Stimulated activated CD4-positive, alpha-beta T cell treated with anti-CD3 and anti-CD28 coated beads, Interleukin-2, amount 100 ng/mL, for 4 hours (primary cell): ENCODE measurements at places on chromosomes 6 and 20.

DNA sequence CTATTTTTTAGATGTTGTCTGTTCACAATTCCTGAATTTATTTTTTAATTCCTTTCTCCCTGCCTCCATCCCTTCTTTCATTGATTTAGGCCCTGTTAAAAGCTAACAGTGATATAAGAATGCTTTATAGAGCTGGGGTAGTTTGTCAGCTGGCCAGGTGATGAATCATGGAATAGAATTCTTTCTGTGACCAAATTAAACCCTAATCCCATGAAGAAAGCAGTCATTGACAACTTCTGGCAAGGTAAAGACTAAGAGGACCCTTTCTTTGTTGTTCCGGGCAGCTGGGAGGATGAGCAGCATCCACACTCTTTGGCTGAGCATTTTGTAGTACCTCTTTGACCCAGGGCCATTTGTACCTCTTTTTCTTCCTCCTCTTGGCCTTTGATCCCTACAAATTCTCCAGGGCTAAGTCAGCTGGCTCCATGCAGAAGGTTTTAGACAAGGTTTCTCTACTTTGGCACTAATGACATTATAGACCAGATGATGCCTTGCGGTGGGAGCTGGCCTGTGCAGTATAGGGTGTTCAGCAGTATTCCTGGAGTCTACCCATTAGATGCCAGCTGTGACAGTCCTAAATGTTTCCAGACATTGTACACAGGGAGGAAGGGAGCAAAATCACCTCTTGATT is 102.9 kb downstream of the SLX4IP start:
- DNase-seq = no peak

- DNase-seq = no peak
Measured at GRCh38 chr6:126127659-126128058, 141.3 kb downstream of the TRMT11 start.

- DNase-seq = no peak
Measured at GRCh38 chr6:109496036-109496772, 13.2 kb upstream of the ZBTB24 start.

DNA sequence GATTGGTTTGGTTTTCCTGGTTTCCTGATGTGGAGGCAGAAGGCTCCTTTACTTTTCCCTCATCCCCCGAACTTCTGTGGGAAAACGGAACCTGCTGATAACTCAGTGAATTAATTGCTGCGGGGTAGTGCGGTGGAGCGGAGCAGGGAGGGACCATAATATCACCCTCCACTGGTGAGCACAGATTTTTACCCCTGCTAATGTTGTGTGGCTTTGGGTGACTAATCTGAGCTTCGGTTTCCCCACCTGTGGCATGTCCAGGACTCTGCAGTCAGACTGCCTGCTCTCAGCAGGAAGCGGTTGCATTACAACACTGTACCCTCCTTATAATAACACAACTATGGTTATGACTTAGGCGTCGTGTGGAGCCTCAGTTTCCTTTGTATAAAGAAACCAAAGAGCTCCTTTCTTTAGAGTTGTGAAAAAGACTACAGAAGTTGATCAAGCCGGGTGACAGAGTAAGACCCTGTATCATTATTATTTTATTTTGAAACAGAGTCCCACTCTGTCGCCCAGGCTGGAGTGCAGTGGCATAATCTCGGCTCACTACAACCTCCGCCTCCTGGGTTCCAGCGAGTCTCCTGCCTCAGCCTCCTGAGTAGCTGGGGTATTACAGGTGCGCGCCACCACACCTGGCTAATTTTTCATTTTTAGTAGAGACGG is 2.2 kb upstream of the ID1 start:
- no peak for DNase-seq

GRCh38 chr6:37524025-37524969 is 24.6 kb upstream of the CCDC167 start:
- DNase-seq = no peak

GRCh38 chr6:7425808-7426190 is 36.2 kb downstream of the RIOK1 start:
- no peak for DNase-seq

DNA sequence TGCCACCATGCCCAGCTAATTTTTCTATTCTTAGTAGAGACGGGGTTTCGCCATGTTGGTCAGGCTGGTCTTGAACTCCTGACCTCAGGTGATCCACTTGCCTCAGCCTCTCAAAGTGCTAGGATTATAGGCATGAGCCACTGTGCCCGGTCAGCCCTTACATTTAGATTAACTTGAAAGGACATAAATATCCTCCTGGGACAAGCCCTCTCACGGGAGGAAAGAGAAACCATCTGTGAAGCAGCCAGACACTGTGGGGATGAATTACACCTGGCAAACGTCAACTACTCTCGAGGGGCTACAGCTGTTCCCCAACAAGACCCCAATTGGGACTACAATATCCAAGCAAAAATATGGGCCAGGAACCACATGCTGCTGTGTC is 32.7 kb upstream of the SAMHD1 start:
- no peak for DNase-seq

DNA sequence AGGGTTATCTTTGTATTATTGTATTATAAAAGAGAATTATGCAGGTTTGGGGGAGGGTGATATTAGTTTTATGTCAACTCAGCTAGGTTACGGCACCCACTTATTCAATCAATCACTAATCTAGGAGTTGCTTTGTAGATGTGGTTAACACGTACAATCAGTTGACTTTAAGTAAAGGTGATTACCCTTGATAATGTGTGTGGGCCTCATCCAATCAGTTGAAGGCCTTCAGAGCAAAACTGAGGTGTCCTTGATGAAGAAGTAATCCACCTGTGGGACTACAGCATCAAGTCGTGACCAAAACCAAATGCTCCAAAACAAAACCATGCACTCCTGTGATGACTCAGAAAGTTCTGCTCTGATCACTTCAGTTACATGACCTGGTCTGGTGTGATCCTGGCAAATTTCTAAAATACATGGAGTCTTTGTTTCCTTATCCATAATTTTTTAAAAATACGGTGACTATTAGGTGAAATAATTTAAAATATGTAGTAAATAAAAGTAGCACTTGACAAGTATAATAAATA is 114.1 kb downstream of the IYD start:
- no peak for DNase-seq

- no peak for DNase-seq
Measured at GRCh38 chr20:33693741-33694638, 7.8 kb upstream of the E2F1 start.

GRCh38 chr6:31727717-31728671 is 1.1 kb downstream of the DDAH2 start:
- no peak for DNase-seq

DNA sequence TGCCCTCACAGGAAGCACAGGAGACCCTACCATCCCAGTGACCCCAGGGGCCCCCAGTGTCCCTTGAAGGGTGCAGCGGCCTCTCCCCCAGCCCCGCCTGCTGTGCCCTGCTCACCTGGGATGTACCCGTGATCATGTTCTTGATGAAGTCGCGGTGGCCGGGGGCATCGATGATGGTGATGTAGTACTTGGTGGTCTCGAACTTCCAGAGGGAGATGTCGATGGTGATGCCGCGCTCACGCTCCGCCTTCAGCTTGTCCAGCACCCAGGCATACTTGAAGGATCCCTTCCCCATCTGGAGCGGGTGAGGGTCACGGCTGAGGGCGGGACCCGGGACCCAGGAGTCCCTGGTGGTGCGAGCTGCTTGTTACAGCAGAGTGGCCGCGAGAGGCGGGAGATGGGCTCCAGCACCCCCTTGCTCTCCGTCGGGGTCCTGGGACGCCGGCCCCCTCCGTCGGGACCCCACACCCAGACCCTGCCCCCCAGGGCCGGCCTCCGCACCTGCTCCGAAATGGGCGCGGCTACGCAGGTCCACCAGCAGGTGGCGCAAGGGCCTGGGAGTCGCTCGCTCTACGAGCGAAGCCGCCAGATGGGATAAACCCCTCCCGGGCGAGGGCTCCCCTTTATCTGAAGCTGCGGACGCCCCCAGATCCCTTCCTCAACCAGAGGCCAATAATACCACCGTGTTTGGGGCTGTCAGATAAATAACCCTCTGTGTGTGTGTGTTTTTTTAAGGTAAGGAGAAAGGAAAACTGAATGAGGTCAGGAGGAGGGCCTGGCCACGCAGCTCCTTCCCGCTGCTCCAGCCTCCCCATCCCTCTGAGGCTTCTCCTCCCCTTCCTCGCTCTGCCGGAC is 2.9 kb downstream of the EEF1A2 start:
- peak; percentile 66 for DNase-seq

- no peak for DNase-seq
Measured at GRCh38 chr6:143675946-143676345, 1.8 kb upstream of the PHACTR2 start.

- no peak for DNase-seq
Measured at GRCh38 chr6:72654071-72654621, 32.3 kb downstream of the KCNQ5 start.

- no peak for DNase-seq
Measured at GRCh38 chr6:166456395-166457156, 73.8 kb upstream of the MPC1 start.

GRCh38 chr6:132161283-132161682 is 210.1 kb upstream of the CCN2 start:
- no peak for DNase-seq

DNA sequence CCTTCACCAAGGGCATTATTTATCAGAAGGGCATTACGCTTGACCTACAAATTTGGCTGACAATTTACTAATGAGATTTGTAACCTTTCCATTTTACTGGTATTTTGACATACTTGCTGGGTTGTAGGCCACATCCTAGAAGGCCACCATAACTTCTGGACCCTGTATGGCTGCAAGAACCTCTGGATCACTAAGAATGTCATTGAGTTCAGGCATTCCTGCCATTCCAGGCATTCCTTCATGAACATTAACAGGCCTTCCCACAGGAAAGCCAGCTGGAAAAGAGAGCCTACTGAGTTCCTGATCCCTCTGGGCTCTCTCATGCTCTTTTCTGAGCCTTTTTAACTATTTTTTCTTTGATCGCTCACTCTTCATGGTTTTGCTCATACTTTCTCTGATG is 28.4 kb upstream of the SLC35A1 start:
- DNase-seq = no peak

DNA sequence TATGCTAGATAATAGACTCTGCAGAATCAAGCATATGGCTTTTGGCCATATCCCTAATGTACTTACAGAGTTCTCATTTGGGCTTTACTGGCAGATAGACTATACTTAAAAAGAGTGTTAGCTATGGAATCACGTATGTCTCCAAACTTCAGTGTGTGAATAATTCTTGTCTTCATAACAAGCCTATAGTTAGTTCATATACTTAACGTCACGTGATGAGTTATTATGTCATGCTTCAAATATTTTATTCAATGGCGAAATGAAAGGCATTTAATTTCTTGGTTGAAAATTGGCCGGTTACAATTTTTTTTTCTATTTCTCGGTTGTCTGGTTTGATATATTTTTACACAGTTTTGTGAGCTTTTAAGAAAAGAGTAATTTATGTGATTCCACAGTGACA is 62.7 kb downstream of the MEI4 start:
- no peak for DNase-seq

GRCh38 chr6:65557224-65557623 is 149.8 kb downstream of the EYS start:
- DNase-seq = no peak

DNA sequence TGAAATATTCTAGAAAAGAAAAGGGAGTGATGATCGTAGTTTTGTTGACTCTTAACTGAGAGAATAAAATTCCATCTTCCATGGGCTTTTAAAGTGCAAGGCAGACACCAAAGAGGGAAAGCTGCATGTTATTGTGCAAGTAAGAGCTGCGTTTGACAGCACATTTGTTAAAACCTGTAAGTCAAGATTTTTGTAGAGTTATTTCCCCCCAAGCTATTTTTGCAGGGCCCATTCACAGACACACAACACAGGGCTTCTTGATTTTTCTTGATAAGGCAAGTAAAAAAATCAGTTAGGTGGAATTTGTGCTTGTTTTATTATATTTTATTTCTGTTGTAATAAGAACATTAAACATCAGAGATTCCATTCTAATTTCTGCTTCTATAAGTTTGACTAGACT is 13.8 kb downstream of the CFAP206 start:
- DNase-seq = no peak

GRCh38 chr6:108666656-108667260 is 106.0 kb downstream of the FOXO3 start:
- no peak for DNase-seq

- no peak for DNase-seq
Measured at GRCh38 chr6:53691252-53691651, 25.7 kb upstream of the KLHL31 start.

GRCh38 chr6:22583927-22584326 is 14.6 kb downstream of the HDGFL1 start:
- no peak for DNase-seq

GRCh38 chr6:14848019-14848418 is 397.9 kb upstream of the JARID2 start:
- no peak for DNase-seq

DNA sequence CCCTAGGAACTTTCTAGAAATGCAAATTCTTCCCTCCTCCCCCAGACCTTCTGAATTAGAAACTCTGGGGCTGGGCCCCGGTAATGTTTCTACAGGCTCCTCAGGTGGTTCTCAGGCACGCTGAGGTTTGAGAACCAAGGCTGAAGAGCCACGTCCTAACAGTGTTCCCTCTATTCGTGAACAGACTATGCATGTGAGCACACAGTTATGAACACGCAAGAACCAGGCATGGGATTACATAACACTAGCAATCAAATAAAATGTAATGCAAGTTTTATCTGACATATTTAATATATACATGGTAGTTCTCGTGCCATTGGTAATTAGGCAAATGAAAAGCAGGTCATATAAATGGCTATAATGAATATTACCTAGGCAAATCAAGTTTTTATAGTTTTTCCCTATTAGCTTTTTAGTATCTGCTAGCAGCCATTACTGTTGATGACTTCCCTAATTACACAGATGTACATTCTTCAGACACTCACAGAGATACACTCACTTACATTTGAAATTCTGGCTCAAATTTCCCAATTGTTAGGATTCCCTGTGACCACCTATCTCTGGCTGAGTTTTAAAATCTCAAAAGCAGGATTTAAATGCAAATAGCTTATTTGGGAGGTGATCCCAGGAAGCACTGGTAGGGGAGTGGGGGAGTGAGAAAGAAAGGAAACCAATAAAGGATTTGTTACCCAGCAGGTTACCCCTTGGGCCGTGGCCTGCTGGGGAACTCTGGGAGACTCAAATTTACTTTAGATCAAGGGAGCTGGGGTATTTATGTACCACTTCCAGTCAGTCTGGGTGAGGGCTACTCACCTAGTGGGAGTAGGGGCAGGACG is 104.1 kb downstream of the TCP11 start:
- no peak for DNase-seq

- DNase-seq = no peak
Measured at GRCh38 chr20:59425572-59425971, 125.2 kb downstream of the EDN3 start.

DNA sequence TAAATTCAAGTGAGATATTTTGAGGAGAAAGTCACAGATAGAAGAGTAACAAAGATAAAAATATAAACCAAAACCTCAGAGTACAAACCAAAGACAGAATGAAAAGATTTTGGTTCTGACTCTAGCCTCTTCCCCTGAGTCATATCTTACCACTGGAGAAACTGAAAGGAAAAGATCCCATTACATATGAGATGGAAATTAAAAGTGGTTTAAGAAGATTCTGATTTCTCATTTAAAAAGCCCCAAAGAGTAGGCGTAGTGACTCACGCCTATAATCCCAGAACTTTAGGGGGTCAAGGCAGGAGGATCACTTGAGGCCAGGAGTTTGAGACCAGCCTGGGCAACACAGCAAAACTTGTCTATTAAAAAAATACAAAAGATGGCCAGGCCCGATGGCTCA is 30.6 kb downstream of the SPINT4 start:
- no peak for DNase-seq

- DNase-seq = no peak
Measured at GRCh38 chr6:140684776-140685550, 1310.5 kb upstream of the CITED2 start.
